CD4-positive, alpha-beta T cell treated with Interleukin-1 beta for 1 hour (primary cell): ENCODE measurements at places on chromosomes 1 and 21.

DNA sequence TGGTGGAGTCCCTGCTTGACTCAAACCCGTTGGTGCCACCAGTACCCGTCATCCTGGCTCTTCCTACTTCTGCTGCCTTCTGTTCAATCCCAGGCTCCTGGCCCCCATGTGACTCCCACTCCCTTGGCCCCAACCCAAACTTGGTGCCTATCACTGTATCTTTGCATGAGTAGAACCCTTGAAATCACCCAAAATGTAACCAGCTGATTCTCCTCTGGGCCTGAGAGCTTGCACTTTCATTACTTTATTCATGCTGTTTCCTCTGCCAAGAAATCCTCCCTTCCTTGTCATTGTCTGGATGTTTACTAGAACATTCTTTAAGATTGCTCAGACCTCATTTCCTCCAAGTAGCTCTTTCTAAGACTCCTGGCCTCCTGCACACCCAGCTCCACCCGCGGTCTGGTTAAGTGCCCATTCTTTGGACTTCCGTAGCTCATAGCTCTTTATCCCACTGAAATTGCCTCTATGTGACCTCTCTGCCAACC lies 15.7 kb downstream of the PTAFR start:
- no peak for DNase-seq

DNA sequence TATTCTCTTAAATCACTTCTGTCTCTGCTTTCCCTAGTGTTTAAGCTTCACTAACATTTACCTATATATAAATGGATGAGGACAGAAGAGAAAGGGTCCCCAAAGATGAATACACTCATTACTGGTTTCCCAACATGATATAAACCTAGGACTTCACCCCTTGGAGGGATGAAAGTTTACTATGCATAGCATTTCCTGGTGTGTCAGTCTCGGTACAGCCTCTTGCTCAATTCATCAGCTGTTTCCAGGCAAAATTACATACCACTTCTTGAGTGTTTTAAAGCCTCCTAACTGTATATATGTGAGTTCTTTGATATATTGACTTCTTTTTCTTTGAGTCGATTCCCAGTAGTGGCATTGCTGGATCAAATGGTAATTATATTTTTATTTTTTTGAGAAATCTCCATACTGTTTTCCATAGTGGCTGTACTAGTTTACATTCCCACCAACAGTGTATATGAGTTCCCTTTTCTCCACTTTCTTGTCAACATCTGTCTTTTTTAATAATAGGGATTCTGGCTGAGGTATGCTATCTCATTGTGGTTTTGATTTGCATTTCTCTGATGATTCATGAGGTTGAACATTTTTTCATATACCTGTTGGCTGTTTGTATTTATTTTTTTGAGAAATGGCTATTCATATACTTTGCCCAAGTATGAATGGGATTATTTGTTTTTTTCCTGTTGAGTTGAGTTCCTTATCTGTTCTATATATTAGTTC lies 259.3 kb upstream of the CACYBP start:
- no peak for DNase-seq

DNA sequence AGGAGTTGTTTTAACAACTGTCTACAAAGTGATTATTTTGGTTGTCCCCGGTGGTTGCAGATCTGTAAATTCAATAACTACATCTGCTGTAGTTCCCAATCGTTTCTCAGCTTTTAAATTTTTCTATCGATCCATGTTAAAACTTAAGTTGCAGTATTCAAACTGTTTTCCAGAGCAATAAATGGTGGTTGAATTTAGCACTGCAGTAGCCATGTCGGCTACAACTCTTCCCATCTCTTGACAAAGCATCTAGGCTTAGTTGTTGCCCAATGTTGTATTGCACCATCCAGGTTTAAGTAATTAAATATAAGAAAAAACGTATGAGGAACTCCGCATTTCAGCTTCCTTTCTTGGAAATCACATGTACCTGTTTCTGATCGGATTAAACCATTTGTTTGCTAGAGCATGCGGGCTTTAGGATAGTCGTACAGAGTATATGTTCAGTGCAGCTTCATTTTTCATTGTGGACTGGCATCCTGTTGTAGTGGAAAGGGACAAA lies 996 bp downstream of the CNIH4 start:
- no peak for DNase-seq

GRCh38 chr1:11571906-11572616 lies 82.2 kb downstream of the FBXO2 start:
- DNase-seq, result no peak

DNA sequence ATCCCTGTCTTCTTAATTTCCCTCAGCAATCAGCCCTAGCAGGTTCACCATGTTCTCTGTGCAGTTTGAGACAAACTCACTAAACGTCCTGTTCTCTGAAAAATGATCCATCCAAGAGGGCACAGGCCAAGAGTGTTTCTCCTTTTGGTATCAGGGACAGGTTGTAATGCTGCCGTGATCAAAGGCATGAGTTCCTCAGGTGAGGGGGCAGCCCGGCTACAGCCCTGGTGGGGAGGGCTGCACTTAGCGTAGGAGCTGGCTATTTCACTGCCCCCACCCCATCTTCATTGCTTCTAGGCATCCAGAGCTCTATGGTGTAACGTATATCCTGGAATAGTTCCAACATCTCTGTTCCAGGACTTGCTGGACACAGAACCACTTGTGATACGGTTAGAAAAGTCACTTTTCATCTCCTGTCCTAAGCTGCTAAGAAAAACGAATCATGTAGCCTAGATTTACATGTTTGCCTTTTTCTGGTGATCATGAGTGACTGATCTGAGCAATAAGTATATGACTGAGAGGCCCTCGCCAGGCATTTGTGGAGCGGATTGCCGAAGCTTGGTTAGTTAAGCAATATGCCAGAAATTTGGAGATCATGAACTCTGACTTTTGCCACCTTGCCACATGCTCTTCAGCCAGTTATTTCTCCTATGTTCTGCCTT lies 41.1 kb upstream of the SRP9 start:
- DNase-seq, result no peak

- DNase-seq, result no peak
Observed at GRCh38 chr1:177883581-177883980, 86.3 kb downstream of the SEC16B start.

GRCh38 chr1:247576514-247576913 lies 11.6 kb upstream of the OR2G2 start:
- DNase-seq, result peak; percentile 10

GRCh38 chr1:161827786-161828185 lies 61.7 kb downstream of the ATF6 start:
- DNase-seq, result no peak

- DNase-seq, result no peak
Observed at GRCh38 chr21:28932717-28933116, 60.0 kb downstream of the LTN1 start.

- no peak for DNase-seq
Observed at GRCh38 chr1:81439046-81439823, 361.5 kb upstream of the ADGRL2 start.

DNA sequence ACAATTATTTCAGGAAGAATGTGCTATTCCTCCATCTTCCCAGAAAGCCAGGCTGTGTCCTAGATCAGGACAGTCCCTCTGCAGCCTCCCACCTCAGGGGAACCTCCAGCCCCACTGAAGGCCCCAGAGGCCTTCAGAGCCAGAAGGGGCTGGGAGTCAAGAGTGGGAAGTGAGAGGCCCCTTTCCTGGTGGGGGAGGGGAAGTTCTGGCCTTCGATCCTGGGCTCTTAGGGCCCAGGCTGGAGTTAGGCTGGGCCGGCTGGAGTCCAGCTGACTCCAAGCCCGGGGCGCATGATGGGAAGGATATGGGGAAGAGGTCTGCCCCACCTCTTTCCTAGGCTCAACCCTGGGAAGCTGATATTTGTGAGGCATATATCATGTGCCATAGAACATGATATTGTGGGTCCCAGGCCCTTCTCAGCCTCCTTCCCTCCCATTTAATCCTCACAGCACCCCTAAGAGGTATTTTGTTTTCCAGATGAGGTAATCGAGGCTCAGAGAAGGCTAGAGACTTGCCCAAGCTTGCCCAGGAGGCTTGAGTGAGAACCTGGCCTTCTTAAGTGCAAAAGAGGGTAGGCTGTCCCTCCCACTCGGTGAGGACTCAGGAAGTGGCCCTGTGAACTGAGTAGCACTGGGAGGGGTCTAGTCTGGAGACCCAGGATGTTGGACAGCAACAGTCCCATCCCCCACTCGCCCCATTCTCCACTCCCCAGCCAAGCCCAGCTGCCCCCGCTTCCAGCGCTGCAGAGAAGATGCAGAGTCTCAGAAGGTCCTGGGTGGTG lies 18.6 kb upstream of the HSPG2 start:
- no peak for DNase-seq

- no peak for DNase-seq
Observed at GRCh38 chr1:30974536-30974935, 66.0 kb upstream of the SDC3 start.

DNA sequence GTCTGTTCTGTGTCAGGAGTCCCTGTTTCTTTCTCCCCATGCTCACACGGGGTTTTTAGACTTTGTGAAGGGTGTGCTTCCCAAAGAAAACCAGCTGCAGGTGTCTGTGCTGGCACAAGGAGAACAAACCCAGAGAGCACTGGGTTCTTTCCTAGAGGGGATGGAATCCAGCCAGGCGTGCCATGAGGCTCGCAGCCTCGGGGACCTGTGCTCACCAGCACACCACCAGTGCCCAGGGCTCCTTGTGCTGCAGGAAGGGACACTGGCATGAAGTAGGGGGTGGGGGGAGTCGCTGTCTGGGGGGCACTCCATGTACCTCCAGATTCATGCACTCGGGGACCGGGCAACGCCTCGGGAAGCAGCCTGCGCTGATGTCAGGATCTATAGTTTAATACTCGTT lies 57.9 kb downstream of the AGPAT3 start:
- DNase-seq, result no peak

DNA sequence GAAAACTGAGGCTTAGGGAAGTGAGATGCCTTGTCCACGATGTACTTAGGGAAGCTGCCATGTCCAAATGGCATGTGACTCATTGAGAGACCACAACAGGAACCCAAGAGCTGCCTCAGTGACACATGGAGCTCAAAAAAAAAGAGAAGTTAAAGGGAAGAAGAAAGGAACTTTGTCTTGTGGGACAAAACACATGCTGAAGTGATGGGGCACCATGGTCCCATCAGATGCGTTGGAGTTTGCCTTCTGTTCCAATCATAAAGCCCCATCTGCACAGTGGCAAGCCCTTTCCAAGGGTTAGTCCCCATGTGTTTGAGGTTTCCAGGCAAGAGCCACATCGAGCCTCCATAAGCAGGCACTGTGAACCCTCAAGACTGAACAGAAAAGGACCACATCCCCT lies 8.0 kb downstream of the MED8 start:
- peak; percentile 36 for DNase-seq

DNA sequence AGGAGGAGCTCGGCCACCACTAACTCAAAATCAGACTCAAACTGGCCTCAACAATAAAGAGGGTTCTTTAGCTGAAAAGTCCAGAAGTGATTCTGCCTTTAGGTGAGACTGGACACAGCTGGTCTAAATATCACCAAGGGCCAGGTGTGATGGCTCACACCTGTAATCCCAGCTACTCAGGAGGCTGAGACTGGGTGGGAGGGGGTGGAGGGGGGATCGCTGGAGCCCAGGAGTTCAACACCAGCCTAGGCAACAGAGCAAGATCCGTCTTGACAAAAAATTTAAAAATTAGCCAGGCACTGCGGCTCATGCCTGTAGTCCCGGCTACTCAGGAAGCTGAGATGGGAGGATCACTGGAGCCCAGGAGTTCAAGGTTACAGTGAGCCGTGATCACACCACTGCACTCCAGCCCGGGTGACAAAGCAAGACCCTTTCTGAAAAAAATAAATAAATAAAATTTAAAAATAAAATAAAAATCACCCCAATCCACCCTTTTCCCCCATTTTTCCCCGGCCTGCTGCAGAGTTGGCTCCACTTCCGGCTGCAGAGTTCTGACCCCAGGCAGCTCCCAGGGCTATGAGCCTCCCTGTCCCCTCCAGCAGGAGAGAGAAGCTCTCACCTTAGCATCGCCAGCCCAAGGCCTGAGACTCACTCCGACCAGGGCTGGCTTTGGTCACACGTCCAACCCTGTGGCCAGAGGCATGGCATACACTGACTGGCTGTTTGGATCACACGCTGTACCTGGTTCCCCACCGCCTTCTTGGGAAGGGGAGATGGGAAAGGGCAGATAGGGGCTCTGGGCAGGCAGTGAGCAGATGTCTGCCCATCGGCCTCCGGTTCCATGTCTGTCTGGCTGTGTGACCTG lies 87.3 kb upstream of the IFFO2 start:
- DNase-seq, result no peak

DNA sequence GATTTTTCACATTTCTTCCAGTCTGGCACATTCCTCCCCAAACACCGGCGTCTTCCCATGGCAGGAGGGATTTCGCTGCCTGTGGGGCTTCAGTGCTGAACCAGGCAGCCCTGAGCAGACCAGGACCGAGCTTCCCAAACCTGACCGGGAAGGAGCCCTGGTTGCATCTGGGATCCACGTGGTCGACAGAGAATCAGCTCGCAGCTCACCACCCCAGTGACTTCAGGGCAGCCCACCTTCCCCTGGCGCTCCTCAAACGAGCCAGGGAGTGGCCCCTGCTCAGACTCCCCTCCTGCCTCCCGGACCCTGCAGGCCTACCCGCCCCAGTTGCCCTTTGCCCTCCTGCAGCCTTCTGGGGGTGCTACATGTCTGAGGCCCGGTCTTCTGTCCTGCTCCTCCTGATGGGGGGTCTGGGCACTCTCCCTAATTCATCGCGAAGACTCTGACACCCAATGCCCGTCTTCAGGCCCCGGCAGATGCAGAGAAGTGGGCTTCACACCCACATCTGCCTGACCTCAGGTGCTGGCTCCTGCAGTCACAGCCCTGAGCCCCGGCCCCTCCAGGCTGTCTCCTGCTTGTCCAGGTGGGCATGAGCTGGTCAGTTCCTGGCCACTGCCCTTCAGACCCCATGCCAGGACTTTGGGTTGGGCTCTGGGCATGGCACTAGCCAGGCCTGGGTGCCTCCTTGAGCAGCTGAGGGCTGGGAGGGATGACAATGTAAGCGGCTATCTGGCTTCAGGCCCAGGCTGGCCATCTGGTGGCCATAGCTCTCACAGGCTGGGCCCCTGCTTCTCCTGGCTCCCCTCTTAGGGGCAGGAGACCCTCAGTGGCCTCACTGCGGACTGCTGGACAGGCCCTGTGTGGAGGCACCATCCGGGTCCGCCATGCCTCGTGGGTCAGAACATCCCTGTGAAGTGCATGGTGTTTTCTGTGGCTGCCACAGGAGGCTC lies 26.1 kb upstream of the PRSS38 start:
- no peak for DNase-seq

- no peak for DNase-seq
Observed at GRCh38 chr1:185646202-185646683, 87.9 kb upstream of the HMCN1 start.

DNA sequence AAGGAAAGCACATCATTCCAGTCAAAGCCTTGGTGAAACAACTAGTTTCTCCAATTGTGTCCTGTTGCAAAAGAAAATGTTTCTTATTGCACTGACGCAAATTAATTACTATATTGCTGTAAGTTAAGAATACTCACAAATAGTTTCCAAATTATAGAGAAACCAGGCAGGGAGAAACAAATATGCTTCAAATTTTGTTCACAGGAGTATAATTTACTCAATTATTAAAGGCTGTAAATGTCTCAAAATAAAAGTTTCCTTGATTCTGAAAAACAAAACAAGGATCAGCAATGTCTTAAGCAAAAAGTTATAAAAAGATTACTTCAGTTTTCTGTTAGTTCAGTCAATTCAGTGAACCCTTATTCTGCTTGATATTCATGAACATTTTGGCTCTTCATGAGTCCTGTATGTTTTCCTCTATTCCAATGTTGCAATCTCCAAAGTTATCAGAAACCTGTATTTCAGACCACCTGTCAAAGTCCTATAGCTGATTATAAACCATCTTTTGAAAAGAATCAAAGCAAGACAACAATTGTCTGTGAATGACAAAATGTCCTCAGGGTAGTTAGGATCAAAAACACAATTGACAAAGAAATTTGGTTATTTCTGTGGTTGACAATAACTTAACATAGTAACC lies 11.7 kb upstream of the SYPL2 start:
- no peak for DNase-seq

- DNase-seq, result no peak
Observed at GRCh38 chr1:154777154-154777553, 92.9 kb downstream of the KCNN3 start.
